ENCODE measurements at places on chromosomes 11 and 22. TPM values are rescaled to one million over a fixed set of nuclear protein-coding genes. Genes with fewer than 3 reads are reported as not detected.
A peak's percentile ranks its signal among the peaks of the same experiment; 100 is the strongest.

DNA sequence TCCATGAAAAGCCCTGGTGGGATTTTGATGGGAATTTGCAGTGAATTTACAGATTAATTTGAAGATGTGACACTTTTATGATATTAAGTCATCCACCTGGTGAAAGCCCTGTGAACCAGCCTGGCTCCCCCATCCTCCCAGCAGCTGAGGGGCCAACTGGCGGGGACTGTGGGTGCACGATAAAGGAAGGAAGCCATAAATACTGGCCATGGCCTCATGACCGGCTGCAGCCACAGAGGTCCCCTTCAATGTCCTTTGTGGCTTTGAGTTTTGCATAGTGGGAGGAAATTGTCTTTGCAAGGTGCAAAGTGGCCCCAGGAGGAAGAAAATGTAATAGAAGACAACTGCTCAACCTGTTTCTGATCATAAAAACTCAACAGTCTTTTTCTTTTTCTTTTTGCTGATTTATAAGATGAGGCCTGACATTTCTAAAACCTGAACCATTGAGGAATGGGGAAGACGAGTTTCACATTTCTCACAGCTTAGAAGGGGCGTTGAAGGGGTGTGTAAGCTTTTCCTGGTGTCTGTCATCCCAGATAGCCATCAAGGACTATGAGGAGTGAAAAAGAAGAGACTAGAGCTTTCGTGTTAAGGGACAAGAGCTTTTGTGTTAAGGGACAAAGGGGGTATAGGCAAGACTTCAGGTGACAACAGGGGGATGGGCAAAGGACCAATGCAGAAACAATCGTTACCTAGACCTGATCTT lies 6.3 kb upstream of the NDUFV1 start:
- no peak for DNase-seq

DNA sequence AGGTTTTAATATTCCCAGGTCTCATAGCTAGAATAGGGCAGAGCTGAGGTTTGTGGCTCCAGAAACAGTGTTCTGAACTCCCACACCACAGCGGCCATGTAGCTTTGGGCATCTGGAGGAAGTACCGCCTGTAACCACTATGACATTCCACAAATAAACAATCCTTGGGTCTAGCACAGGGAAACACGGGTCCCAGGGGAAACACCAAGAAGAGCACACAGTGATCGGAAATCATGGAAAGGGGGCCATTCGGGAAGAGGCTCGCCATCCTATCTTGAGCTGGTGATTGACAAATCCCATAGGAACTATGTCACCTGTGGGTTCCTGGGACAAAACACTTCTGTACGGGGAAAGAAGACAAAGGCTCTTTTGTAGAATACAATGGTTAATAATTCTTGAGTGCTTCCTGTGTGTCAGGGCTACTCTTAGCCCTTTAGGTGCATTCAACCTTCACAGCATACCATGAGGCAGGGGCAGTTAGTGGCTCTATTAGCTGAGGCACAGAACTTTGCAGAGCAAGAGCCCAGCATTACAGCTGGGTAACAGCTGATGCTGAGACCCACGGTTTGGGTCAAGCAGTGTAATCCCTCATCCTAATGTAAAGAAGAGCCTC lies 514.2 kb downstream of the NTM start:
- DNase-seq, result no peak

DNA sequence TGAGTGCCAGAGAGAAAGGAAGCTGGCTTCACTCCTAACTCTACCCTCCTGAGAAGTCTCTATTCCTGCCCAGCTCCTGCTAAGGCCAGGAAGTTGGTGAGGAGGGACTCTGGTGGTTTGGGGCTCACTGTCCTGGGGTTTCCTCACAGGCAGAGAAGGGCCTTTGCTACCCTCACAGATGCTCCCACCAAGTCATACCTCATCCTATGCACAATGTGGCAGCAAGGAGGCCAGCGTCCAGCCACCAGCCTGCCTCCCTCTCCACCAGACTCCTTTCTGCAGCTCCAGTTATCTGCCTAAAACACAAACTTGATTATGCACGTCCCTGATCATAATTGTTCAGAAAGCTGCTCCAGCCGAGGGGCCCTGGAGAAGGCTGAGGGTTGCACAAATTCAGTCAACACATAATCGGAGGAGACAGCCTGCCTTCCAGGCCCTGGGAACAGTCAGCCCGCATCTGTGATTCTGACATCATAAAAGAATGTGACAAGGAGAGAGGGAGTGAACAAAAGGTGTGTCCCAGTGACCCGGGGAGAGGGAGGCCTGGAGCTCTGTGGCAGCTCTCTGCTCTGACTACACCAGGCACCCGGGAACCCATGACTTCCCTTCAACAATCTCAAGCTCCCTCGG lies 28.8 kb downstream of the DKK3 start:
- peak; percentile 56 for DNase-seq

GRCh38 chr22:49186762-49187161 lies 640.9 kb downstream of the BRD1 start:
- no peak for DNase-seq

DNA sequence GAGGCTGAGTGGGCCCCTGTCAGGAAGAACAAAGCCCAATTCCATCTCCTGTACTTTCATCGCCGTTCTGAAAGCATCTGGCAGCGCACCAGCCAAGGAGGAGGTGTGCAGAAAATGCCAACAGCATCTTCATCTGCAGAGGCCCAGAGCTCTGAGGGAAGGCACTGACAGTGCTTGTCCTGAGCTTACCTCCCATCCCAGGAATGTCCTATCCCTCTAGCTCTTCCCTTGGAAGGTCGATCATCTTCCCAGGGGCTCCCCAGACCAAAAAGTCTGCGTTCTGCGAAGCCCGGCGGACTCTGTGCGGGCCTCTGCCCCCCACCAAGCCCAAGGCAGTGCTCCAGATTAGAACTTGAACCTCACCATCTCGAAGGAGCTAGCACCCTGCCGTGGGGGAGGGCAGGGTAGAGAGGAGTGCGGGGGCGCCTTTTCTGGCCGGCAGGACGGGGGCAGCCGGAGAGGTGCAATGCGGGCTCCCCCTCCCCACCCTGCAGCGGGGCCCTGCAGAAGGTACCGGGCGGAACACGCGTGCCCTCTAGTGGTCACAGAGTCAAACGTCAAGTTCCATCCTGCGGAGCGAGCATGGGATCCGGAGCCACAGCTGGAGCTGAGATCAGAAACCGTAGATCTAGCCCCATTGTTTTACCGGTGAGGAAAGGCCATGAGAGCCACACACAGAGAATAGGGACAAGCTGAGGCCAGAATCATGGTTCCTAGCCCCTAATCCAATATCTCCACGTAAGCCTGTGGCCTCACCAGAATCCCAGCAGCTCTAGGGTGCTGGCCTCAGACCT lies 5.0 kb downstream of the SCN2B start:
- peak; percentile 80 for DNase-seq

- DNase-seq, result no peak
These were observed 68.9 kb downstream of the MYO7A start for GRCh38 chr11:77196961-77197360.

DNA sequence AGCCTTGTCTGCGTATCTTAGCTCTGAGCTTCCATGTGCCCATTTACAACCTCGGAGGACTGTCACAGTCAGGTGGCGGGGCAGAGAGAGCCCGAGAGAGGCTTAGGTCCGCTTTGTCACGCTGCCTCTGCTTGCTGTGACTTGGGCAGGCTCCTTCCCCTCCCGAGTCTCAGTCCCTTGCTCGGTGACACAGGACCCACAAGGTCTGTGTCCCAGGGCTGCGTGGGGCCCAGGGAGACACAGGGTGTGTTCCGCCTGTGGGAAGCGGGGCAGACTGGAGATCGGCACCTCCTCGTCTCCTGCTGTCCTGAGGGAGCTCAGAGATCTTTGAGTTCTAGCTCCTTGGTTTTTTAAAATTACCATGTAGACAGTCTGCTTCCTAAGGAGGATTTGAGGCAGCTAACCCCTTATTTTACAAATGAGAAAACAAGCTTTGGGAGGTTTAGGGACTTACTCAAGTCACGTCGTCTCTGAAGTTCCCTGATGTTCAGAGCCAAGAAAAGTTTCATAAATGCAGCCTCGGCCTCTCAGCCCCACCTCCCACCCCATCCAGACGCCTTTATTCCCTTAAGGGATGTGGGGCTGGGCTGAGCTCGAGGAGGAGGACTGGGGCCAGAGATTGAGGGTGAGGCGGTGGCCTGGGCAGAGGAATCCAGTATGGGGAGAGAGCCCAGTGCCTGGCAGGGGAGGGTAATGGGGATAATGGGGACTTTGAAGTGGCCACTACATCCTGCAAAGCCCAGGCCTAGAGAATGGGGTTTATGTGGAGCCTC lies 103.6 kb downstream of the NECTIN1 start:
- no peak for DNase-seq

GRCh38 chr11:111871693-111872161 lies 346 bp upstream of the ALG9 start:
- no peak for DNase-seq

DNA sequence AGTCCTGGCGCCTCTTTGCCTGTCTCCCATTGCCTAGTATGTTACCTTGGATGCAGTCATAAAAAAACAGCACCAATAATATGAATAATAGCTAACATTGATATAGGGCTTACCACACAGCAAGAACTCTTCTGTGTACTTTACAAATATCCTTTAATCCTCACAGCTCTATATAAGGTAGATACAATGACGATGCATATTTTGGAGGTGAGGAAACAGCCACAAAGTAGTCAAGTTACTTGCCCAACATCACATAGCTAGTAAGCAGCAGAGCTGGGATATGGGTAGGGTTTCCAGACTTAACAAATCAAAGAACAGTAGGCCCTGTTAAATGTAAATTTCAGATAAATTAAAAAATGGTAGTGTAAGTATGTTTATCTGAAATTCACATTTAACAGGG lies 128.8 kb downstream of the ST3GAL4 start:
- DNase-seq, result no peak

DNA sequence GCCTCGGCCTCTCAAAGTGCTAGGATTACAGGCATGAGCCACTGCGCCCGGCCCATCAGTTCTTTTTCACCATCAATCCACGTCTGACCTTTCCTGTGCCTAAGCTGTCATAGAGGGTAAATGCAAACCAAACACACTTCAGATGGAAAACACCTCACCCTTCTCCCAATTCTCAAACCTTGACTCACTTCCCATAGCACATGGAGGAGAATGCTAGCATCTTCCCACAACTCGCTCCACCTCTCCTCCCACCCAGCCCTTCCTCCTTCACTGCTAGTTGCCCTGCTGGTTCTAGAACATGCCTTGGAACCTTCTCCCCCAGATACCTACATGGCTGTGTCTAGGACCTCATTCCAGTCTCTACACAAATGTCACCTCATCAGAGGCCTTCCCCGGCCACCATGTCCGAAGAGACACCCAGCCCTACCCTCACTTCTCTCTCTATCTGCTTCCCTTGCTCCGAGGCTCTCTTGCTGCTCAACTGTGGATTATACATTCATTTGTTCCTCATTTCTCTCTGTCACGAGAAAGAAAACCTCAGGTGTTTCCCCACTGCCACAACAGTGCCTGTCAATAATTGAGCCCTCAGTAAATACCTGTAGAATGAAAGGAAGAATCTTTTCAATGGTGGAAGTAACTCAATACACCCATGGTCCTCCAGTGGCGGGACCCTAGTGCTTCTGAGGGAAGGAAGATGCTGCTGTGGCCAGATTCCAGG lies 21.3 kb upstream of the NCF4 start:
- no peak for DNase-seq

DNA sequence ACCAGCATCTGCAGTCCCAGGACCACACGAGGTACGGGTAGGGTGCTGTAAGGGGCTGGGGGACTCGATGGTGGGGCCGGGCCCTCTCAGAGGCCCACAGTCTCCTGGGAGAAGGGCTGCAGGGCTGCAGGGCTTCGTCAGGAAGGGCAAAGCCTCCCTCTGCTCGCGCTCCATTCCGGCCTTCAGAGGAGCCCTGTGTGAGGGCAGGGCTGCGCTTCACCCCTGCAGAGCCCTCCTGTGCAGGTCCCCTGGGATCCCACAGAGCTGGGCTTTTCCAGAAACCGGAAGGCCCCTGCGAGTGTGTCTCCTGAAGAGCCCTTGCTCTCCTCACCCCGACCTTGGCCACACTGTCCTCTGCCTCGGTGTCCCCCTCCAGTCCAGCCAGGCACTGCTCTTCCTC lies 27.2 kb downstream of the WNT11 start:
- DNase-seq, result no peak

DNA sequence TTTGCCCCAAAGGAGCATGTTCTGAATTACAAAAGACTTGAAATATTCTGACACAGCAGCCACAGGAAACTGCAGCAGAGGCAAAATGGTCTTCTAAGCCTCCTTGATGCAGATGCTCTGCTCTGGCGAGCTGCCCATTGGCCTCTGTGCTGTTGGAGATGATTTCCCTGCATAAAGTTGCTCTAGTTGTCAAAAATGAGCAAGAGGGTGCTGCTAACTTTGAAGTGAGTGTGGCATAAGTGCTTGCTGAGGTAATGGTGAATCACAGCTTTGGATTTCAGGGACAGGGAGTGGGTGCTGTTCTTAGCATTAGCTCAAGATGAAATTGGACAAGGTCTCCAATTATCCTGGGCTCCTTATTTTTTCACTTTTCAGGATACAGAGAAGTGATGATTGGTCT lies 435.4 kb downstream of the TMEM135 start:
- no peak for DNase-seq

DNA sequence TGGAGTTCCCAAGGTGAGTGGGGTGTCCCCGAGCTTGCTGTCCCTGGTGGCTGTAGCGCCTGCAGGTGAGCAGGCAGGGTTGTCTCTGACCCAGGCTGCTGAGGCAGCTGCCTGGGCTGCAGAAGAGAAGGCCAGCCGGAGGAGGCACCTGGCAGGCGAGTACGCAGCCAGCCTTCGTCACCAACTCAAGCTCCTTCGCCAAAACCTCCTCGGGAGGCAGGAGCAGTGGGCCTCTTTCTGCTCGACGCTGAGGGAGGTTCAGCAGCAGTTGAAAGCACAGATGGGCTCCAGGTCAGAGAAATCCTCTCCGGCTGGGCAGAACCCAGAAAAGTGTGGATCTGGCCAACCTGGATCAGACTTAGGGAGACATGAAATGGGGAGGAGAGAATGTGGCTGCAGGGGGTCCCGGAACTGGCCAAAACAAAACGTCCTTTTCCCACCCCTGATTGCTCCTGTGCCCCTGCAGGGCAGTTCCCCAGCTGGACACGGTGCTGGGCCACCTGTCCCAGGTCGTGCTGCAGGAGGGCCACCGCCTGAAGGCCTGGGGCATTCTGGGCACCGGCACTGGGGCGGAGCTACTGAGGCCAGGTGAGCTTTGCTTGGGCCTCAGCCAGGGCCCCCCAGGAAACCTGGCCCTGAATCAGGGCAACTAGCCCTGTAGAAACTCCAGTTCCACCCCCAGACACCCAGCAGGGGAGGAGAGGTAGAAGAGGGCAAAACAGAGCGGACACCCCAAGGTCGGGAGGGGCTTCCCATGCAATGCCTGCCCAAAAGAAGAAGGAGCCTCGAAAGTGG lies 56.7 kb downstream of the BTG4 start:
- DNase-seq, result no peak

Gene CHADL
- polyA plus RNA-seq, result 2.6 TPM

Gene CDHR5
- 0.49 TPM for polyA plus RNA-seq

Gene RCOR2
- not detected for polyA plus RNA-seq

Gene SMCO4
- polyA plus RNA-seq, result 13.8 TPM

Gene PAMR1
- polyA plus RNA-seq, result 35.4 TPM

Gene APOA1
- 3.5 TPM for polyA plus RNA-seq

Gene WT1
- polyA plus RNA-seq, result not detected

Gene KRTAP5-7
- polyA plus RNA-seq, result not detected

All from muscle of arm (tissue), 14 donors.